ENCODE measurements at places on chromosomes 1 and 21. TPM values are rescaled to one million over a fixed set of nuclear protein-coding genes. Genes with fewer than 3 reads are reported as not detected.

- H3K4me3 ChIP-seq, result no peak overlapping the region
- H3K27ac ChIP-seq, result no peak overlapping the region
- H3K27me3 ChIP-seq, result no peaks in the 10 kb centered on the region
Observed at GRCh38 chr1:204994086-204994862, 48.7 kb upstream of the CNTN2 start.

DNA sequence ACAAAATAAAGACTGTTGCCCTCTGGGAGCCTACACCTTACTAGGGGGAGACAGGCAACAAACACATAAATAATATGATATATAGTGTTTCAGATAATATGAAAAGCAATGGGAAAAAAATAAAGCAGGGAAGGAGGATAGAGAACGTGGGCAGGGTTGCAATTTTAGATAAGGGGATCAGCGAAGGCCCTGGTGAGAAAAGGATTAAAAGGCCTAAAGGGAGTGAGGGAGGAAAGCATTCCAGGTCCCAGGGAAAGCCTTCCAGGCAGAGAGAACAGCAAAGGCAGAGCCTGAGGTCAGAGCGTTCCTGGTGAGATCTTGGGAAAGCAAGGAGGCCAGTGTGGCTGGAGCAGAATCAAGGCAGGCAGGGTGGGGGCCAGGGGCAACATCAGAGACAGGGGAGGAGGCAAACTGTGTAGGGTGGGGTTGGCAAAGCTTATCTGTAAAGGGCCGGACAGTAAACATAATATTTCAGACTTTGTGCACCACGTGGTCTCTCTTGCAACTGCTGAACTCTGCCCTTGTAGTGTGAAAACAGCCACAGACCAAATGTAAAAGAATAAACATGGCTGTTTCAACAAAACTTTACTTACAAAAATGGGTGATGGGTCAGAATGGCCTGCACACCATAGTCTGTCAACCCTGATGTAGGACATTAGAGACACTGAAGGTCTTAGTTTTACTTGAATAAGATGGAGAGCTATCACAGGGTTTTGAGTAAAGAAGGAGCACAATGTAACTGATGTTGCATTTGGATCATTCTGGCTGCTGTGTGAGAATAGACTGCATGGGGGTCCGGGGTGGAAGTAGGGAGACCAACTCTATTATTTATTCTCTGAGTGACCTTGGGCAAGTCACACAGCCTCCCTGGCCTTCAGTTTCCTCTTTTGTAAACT, 13.3 kb upstream of the CPT2 start:
- peaks cover 2% of the 10 kb centered on the region for H3K4me1 ChIP-seq
- H3K4me3 ChIP-seq, result no peak overlapping the region
- no peaks in the 10 kb centered on the region for H3K36me3 ChIP-seq
- no peaks in the 10 kb centered on the region for H3K27me3 ChIP-seq

DNA sequence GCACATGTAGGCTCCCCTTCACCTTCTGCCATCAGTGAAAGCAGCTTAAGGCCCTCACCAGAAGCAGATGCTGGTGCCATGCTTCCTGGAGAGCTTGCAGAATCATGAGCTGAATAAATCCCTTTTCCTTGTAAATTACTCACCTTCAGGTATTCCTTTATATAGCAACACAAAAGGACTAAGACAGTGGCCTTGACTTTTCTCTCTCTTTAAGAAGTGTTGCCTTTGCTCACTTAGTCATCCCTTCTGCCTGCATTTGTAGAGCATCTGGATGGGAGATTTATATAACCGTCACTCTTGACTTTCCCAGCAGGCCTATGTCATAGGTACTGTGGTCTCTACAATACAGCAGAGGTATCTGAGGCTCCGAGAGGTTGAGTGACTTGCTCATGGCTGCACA, 3.7 kb downstream of the PCSK9 start:
- no peak for DNase-seq
- H3K4me1 ChIP-seq, result peaks cover 16% of the 10 kb centered on the region
- peaks cover 42% of the 10 kb centered on the region for H3K27me3 ChIP-seq
- H3K36me3 ChIP-seq, result no peaks in the 10 kb centered on the region
- H3K4me3 ChIP-seq, result no peak overlapping the region

GRCh38 chr1:116067566-116067890, 43.7 kb upstream of the MAB21L3 start:
- H3K36me3 ChIP-seq, result no peaks in the 10 kb centered on the region
- DNase-seq, result no peak
- H3K4me1 ChIP-seq, result no peaks in the 10 kb centered on the region
- no peak overlapping the region for H3K4me3 ChIP-seq

Gene OR2T33
- 0.07 TPM for polyA plus RNA-seq
